Activated CD4-positive, alpha-beta T cell treated with anti-CD3 and anti-CD28 coated beads, Interleukin-2, Interleukin-6, amounts not matched to agents 100 ng/mL and 50 ng/mL, durations not matched to agents 16 hours and 8 hours (primary cell): ENCODE measurements at places on chromosomes 16 and 17.

DNA sequence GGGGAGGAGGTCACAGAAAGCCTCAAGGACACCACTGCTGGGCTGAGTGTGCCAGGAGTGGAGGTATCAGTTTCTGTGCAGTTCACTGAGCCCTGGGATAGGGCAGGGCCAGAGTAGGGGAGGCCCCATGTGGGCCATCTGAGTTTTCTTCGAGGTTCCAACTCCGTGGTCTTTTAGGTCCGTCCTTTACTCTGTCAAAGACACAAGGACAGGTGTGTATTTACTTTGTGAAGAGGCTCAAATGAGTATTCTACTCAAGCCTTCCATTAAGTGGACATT lies 59.5 kb downstream of the USP22 start:
- DNase-seq = no peak

GRCh38 chr17:21034340-21035235 lies 8.2 kb downstream of the USP22 start:
- peak; percentile 74 for DNase-seq

GRCh38 chr17:9484789-9485188 lies 90.8 kb downstream of the STX8 start:
- no peak for DNase-seq

DNA sequence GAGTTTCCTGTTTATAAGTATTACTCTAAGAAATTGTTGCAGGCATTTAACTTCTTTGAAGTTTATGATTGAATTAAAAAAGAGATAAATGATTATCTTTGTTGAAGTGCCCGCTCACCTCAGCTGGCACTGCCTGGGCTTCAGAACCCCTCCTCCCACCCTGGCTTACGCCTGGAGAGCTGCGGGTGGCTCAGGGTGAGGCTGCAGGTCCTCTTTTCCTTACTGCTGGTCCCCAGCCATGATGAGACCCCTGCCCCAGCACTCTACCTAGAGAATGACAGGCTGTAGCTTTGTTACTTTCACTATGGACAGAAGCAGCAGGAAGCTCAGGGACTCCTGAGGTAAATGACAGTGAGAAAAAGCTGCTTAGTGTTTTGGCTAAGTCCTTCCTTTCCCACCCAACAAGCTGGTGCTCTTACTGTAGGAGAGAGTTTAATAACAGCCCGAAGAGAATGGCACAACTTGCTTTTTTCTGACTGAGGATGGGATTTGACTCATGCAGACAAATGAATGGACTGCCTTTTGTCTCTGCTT lies 62.1 kb downstream of the EPN2 start:
- no peak for DNase-seq

DNA sequence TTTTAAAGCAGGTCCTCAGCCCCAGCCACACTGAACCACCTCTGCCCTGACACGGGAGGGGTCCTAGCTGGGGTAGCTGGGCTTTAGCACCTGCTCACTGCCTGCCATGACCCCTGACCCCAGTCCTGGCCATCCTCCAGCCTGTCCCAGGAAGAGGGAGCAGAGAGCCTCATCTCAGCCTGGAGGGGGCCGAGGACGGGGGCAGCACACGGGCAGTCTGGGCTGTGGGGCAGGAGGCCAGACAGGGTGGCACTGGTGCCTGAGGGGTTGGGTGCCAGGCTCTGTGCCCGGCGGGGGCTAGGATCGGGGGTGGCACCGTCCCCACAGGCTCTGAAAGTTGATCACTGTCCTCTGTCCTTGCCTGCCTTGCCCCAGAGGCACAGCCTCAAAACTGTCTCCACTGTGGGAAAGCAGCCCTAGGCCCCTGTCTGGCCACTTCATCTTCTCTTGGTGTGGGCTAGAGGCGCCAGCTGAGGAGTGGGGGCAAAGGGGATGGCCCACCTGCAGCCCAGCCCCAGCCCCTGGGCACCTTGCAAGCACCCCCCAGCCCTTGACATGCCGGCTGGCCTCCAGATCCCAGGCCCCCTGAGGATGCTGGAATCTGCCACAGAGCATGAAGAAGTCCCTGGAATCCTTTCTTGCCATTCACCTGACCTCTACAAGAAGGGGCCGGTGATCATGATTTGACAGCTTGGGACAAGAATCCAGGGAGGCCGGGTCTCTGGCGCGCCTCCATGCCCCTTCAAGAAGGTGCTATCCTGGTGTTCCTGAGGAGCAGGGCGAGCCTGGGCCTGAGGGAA lies 15.7 kb downstream of the ENDOV start:
- no peak for DNase-seq

- no peak for DNase-seq
These were observed 20.0 kb downstream of the FBXO47 start for GRCh38 chr17:38947189-38947588.

DNA sequence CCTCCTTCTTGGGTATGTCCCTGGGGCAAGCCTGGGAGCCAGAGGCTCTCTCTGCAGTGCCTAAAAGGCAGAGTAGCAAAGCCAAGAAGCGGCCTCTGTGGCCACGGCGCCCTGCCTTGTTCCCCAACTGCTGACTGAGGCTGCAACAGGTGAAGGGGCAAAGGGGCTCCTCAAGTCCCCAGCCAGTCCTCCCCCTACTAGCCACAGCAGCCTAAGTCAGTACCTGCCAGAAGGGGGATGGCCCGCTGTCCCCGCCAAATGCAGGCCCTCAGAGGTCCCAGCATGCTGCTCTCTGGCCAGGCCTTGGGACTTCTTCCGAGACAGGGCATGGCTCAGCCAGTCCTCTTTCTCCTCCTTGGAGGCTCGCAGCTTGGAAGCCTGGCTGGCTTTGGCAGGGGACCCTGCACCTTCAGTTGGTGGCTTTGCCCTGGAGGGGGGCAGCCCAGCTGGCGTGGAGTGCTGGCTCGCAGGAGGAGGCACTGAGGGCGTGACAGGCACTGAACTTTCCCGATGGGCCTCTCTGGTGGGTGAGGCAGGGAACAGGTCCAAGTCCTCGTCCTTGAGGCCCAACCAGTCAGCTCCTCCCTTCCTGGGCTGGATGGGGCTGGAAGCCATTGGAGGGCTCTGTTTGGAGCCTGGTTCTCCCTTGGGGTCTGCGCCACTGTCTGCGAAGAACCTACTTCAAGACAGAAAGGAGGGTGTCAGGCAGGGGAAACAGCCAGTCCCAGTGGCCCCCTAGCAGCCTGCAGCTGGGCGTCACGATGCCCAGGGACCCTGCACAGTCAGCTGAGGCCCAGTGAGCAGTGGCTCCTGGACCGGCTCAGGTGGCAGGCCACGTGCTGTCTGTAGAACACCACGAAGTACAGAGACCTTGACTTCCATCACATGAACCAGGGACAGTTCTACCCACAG lies 17.6 kb downstream of the FBF1 start:
- DNase-seq = no peak

DNA sequence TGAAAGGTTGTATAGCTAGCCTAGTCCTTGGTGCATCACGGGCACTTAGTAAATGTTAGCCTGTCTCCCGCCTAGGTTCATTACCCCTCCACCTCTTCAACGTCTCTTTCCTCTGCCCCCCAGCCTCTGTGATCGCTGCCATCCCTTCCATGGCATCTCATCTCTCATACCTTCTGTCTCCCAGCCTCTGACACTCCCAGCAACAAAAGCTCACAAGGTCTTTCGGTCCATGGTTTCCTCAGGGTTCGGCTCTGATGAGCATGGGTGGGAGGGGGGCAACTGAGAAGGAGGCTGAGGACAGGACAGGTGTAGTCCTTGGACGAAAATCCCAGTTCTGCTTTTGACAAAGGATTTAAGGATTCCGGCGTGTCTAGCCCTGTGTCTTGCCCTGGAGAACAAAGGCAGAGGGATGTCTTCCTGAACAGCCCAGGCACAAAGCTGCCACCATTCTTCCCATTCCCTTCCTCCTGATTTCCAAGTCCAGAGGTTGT lies 16.7 kb downstream of the CCR7 start:
- DNase-seq = no peak

DNA sequence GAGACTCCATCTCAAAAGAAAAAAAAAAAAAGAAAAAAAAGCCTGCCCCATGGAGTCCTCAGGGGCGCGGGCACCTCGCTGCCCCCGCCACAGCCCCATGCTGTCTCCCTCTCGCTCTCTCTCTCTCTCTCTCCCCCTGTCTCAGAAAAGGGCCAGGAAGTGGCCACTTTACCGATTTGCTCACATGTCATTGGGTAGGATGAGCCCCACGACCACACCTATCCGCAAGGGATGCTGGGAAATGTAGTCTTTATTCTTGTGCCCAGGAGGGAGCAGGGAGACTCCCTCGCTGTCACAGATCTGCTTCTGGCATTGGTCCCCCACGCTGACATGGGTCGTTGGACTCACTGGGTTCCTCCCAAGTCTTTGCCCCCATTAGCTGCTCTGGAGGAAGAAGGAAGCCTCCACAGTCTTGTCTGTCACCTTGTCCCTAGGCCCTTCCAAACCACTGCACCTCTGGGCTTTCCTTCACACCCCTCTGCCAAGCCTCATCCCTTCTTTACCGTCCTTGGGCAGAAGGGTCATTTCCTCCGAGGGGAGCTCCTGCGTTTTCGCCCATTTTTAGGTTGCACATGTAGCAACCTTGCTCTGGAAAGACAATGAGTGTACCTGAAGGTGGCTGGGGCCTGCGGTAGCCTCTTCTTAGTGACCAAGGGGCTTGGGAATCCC lies 6.9 kb upstream of the GJD3 start:
- DNase-seq = peak; percentile 64

- DNase-seq = no peak
These were observed 6.7 kb upstream of the MT4 start for GRCh38 chr16:56558024-56558747.

GRCh38 chr17:47604598-47604927 lies 45.2 kb upstream of the KPNB1 start:
- DNase-seq = no peak

DNA sequence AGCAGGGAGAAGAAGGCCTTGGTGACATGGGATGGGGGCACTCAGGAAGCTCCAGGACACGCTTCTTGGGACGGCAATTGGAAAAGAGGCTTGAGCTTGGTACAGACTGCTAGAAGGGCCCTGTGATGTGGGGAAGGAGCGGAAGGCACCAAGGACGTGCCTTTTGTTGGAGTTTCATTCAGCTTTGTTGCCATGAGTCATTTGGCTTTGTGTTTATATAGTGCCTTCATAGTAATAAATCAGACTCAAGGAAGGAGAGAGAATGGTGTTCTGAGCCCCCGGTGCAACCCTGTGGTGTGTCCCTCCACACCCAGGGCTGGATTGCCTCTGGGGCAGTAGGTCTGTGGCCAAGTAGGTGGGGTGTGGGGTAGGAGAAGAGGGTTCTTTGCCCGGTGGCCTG lies 7.4 kb upstream of the TBX4 start:
- DNase-seq = no peak

GRCh38 chr17:69630056-69630635 lies 215.6 kb downstream of the MAP2K6 start:
- DNase-seq = no peak

- no peak for DNase-seq
These were observed 363.5 kb downstream of the CPPED1 start for GRCh38 chr16:12440228-12440530.

DNA sequence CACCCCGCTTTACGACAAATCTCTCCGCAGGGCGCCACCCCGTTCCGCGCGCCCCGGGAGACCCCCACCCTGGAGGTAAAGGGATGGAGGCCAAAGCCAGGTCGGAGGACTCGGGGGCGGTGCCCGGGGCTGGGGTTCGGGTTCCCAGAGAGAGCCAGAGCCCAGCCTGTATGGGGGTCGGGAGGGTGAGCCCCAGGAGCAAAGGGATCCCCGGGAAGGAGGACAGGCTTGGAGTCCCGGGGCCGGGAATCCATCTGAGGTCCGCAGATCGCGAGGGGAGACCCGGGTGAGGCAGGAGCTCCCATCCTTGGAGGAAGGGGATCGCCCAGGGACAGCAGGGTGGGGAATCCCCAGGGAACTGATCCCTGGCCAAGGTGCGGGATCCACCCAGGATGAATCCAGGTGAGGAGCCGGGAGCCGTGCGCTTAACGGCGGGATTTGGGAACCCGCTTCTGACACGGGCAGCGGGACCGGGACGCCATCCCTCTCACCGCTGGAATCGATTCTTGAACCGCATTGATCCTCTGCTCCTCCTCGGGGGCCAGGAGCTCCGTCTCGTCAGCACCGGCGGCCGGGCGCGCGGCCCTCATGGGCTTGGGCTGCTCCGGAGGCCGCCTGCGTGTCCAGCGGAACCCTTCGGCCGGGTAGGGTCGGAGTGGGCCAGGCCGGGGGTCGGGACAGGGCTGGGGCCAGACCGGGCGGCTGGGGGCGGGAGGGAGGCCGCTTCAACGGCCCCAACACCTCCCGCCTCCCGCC lies at the start of gene MMD:
MMD (minus strand) TSS at position 657 of the 756 bp plus-strand sequence; CDS start at position 517, 140 bp downstream.
- peak; percentile 33 for DNase-seq

DNA sequence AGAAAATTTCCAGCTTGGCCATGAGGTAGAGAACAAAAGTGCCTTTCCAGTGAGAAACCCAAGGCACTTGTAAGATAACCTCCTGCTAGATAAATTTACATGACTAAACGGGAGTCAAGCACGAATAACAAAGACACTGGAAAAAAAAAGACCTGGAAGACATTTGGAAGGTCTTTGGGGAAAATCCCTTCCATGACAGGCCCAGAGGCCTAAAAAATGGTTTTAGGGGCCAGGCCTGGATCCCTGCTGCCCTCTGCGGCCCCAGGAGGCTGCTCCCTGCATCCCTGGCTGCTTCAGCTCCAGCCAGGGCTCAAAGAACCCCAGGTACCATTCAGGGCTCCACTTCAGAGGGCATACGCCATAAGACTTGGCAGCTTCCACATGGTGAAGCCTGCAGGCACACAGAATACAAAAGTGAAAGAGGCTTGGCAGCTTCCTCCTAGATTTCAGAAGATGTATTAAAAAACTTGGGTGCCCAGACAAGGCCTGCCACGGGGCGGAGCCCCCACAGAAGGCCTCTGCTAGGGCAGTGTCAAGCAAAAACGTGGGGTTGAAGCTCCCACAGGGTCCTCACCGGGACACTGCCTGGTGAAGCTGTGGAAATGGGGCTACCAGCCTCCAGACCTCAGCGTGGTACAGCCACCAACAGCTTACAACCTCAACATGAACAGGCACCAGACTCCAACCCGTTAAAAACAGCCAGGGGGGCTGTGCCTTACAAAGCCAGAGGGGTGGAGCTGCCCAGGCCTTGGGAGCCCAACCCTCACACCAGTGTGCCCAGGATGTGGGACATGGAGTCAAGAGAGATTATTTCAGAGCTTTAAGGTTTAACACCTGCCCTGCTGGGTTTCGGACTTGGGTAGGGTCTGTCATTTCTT lies 77.1 kb downstream of the SDK2 start:
- peak; percentile 70 for DNase-seq

GRCh38 chr17:1442187-1442586 lies 13.8 kb downstream of the CRK start:
- DNase-seq = no peak

GRCh38 chr17:81171941-81172340 lies 5.9 kb upstream of the AATK start:
- no peak for DNase-seq
